ENCODE measurements at places on chromosomes 5 and 9.

DNA sequence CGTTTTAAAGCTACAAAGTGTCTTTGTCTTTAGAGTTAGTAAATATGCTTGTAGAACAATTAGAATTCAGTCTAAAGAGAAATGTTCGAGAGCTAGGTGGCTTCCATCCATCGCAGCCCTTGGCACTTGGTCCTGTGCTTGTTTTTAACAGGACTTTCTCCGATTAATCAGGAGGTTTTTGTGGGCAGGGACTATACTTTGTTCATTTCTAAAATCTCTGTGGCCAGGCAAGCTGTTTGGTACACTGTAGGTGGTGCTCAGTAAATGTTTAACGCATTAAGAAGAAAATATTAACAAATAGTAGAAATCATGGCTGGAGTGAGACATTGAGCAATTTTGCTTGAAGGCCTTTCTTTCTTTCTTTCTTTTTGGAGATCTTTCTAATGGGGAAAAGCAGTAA, 20.8 kb downstream of the AGXT2 start:
- DNase-seq, result no peak

DNA sequence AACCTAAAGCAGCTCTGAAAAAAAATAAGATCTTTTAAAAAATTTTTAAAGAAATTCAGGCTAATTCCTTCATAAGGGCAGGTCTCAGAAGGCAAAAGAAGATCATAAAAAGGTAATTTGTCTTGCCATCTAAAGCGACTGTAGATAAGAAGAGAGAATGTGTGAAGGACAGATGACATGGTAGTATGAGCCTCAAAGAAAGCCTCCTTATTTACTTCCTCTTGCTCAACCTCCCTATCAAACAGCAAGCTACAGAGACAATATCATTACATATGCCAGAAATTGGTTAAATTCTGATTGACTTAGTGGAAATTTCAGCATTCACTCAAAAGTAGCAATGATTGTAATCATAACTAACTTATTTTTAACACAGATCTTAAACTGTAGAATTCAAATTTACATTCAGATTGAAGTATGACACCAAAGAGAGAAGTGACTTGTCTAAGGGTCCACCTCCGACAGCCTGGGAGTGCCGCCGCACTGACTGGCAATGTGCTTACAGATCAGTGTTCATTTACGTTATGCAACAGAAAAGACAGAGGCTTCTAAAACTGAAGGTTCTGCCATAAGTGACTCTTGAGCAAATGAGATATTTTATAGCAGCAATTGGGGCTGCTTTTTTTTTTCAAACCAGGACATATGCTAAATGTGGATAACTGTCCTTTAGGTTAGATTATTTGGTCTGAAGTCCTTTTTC, 132.0 kb downstream of the CEMIP2 start:
- DNase-seq, result no peak

GRCh38 chr5:72472031-72472430, 35.2 kb downstream of the ZNF366 start:
- no peak for DNase-seq

DNA sequence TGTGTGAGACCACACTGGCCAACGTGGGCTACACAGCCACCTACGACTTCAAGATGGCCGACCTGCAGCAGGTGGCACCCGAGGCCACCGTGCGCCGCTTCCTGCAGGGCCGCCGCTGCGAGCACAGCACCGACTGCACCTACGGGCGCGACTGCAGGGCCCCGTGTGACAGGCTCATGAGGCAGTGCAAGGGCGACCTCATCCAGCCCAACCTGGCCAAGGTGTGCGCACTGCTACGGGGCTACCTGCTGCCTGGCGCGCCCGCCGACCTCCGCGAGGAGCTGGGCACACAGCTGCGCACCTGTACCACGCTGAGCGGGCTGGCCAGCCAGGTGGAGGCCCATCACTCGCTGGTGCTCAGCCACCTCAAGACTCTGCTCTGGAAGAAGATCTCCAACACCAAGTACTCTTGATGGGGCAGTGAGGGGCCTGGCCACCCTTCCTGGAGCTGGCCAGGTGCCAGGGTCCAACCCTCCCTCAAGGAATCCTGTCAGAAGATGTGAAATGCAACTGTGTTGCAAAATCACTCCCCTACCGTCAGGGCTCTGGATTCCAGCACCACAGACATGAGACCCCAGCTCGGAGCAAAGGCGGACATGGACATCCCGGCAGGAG, 11.1 kb downstream of the DIPK1B start:
- no peak for DNase-seq

- DNase-seq, result no peak
Observed at GRCh38 chr9:21415493-21416267, 6.8 kb downstream of the IFNA8 start.
